ENCODE measurements at places on chromosomes 4 and X. TPM values are rescaled to one million over a fixed set of nuclear protein-coding genes. Genes with fewer than 3 reads are reported as not detected.

The IGFBP7 gene
- total RNA-seq, result 224 TPM

The BEX4 gene
- 2.4 TPM for total RNA-seq

The HEPH gene
- not detected for total RNA-seq

The AIFM1 gene
- total RNA-seq, result 70.3 TPM

The GSX2 gene
- total RNA-seq, result not detected

The ANAPC10 gene
- total RNA-seq, result 12.6 TPM

The BEND2 gene
- not detected for total RNA-seq

The PI4K2B gene
- total RNA-seq, result 6.0 TPM

The PABPC1L2B gene
- not detected for total RNA-seq

The PFKFB1 gene
- total RNA-seq, result 0.08 TPM

The NLGN3 gene
- total RNA-seq, result 1.1 TPM

Measured in A549 treated with Mapracorat at 1 μM for 4 hours (cell line).